Endothelial cell of umbilical vein (primary cell): ENCODE measurements at places on chromosomes 1 and 21. TPM values are rescaled to one million over a fixed set of nuclear protein-coding genes. Genes with fewer than 3 reads are reported as not detected.

DNA sequence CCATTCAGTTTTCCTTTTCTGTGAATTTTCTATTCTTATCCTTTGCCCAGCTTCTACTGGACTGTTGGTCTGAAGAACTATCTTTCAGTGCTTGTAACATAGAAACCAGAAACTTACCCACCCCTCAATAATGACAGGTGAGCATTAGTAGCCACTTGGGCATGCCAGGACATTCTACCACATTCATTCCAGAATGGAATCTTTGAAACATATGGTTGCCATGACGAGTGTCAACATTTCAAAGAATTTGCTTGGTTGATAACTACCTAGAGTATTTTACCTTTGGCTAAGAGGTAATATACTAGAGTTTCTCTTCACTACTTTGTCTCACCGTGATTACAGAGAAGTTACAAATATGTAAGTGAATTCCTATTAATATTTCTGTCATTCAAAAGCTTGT is at the start of gene MROH9:
Gene MROH9, plus strand, starts transcription at position 304 of the 400 bp plus-strand sequence. CDS start 10,023 bp downstream, outside the sequence.
- DNase-seq, result no peak

- DNase-seq, result no peak
Measured at GRCh38 chr21:42253466-42253865, 34.5 kb downstream of the ABCG1 start.

- DNase-seq, result peak; percentile 77
Measured at GRCh38 chr1:244011271-244011670, 39.8 kb upstream of the ZBTB18 start.

The SERINC2 gene
- 19.4 and 21.4 TPM in 2 replicates for total RNA-seq

DNA sequence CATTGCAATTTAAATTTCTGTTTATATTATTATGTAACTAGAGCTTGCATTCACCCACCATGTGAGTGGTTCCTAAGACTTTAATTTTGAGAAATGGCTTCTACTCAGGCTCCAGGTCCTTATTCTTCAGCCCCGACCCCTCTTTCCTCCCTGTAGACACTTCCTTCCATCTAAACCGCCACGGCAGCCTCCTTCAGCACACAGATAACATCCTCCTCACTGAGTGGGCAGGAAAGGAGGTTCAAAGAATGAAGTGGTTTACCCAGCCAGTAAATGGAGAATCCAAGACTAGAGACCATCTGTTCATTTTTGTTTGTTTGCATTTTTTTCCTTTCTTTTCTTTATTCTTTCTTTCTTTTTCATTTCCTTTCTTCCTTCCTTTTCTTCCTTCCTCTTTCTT is 37.1 kb upstream of the SOD1 start:
- no peak for DNase-seq

The FCAMR gene
- not detected in 2 replicates for total RNA-seq

DNA sequence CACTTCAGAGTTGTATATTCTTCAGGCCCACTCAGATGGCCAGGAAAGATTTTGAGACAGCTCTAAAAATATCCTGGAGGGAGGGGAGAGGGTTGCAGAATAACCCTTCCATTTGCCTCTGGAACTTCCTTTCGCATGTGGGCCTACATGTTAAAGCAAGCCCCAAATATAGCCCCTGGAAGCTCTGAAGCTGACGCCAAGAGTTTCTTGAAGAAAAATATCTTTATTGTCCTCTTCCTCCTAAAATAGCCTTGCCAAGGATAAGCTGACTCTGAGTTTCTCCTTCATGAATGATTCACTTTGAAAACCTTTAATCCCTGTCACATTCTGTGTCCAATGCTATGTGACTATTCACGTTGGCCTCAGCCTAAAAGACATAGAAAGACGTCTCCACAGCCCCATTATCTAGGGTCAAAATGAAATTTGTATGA is 6.4 kb downstream of the C1orf116 start:
- no peak for DNase-seq

The TFF3 gene
- 0.93 and 1.9 TPM in 2 replicates for total RNA-seq

The ESRRG gene
- not detected in 2 replicates for total RNA-seq

The TAS1R1 gene
- not detected in 2 replicates for total RNA-seq
